SHP77 (cell line): ENCODE measurements at places on chromosomes 4 and X.

DNA sequence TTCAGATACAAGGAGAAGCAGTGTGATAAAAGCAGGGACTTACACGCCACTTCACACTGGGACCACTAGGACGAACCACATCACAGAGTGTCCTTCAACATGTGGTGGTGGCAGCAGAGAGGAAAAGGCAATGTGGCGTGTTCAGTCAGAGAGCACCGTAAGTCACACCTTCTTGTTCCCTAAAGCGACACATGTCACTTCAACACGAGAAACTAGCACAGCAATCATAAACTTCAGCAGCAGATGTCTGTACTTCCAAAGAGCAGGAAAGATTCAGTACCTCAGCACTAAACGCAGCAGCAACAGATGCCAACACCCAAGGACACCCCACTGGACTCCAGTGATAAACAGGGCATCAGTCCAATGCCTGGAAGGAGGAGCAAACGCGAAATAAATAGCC lies 96.7 kb downstream of the AREG start:
- no peak for DNase-seq

DNA sequence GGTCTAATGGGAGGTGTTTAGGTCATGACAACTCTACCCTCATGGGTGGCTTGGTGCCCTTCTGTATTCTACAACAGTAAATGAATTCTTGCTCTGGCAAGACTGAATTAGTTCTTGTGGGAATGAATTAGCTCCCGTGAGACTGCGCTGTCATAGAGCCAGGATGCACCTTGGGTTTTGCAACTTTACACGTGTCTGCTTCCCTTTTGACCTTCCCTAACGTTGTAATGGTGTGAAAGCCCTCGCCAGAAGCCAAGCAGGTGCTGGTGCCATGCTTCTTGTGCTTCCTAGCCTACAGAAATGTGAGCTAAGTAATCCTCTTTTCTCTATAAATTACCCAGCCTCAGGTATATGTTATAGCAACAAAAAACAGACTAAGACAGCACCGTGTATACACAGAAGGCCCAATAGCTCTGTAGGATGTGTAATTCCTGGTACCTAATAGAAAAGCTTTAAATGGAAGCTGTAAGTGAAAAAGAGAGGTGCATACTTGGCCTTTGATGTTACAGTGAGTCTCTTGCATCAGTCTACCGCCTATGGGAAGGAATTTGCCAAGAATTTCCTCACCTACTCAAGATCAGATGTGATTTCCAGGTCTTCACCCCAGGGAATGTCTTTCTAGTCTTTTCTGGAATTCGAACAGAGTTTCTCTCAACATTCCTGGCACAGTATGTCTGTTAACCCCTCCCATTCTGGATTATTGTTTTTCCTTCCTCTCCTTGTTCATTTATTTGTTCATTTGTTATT lies 3.2 kb upstream of the ENPEP start:
- DNase-seq = no peak

DNA sequence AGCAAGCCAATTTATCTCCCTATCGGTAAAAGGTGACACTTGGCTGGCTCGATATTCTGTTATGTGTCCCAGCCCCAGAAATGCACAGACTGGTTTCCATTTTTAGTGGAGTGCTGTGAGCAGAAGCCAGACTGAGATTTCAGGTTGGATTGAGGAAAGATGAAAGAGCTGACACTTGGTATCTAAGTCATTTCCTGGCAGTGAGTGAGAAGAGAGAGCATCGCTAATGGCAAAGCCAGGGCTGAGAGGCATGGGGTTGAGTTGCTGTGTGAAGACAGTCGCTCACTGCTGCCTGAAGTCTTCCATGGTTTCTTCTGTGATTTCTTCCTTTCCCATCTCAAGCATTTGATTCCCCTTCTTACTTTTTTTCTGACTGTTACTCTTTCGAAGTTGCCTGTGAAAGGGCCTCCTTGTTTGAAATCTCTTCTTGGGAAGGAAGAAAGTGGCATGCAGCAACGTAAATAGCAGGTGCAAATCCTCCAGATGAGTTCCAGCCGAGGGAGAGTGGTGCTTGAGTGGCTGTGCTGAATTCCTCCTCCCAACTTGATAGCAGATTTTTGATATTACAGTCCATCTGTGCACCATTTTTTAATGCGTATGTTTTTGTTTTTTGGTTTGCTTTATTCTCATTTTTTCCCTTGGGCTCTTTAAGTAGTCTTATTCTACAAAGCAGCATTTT lies 109.2 kb upstream of the LIMCH1 start:
- no peak for DNase-seq

DNA sequence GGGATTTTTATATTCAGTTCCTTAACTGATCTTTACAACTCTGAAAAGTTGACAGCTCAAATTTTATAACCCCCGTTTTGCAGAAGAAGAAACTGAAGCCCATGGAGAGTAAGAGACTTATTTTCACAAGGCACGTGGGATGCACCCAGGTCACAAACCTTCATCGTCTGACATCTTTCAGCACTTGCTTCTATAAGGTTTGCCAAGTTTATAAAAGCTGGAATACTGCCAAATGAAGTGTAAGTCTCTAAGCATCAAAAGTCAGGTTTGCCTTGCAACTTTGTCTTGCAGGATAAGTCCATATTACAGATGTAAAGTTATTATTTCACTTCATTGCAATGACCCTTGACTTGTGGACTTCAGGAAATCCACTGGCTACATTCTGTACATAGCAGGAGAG lies 6.3 kb upstream of the KCNIP4 start:
- DNase-seq = no peak

- no peak for DNase-seq
These were observed 635.0 kb upstream of the NR3C2 start for GRCh38 chr4:149077181-149077580.

DNA sequence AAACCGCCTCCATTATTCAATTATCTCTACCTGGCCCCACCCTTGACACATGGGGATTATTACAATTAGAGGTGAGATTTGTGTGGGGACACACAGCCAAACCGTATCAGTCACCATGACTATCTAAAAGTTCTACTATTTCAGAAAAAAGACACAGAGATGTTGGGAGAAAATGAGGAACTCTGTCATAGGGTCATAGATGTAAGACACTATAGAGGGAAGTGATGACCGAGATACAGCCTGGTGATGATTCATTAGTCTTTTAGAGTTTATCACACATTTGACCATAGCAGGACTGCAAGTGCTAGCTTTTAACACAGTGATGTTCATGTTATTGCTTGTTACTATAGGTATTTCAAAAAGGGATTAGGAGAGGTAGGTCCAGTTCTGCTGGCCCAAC lies 357.0 kb upstream of the AADAT start:
- no peak for DNase-seq
